ENCODE measurements at places on chromosomes 12 and 14. TPM values are rescaled to one million over a fixed set of nuclear protein-coding genes. Genes with fewer than 3 reads are reported as not detected.

Gene SMCO3
- total RNA-seq = not detected

Gene SMCO2
- not detected for total RNA-seq

Gene MYO1H
- not detected for total RNA-seq

Gene TDRD9
- total RNA-seq = 1.1 TPM

Gene SRSF5
- total RNA-seq = 1,597 TPM

Gene MGST1
- total RNA-seq = not detected

Gene KRT5
- total RNA-seq = not detected

Gene RNASE9
- total RNA-seq = not detected

Gene CHGA
- total RNA-seq = not detected

Gene RHEBL1
- total RNA-seq = 4.7 TPM

Gene GARIN6
- total RNA-seq = not detected

Gene USP44
- total RNA-seq = 2.2 TPM

Gene GPR84
- not detected for total RNA-seq

Gene KRT6B
- total RNA-seq = not detected

Gene EAPP
- 91.0 TPM for total RNA-seq

Gene SERPINA12
- not detected for total RNA-seq

Gene FCF1
- total RNA-seq = 34.0 TPM

Gene NFATC4
- total RNA-seq = not detected

Gene C12orf54
- total RNA-seq = not detected

Gene RTL1
- not detected for total RNA-seq

Gene PLA2G1B
- not detected for total RNA-seq

Gene LRRK2
- total RNA-seq = 0.33 TPM

Gene MGAT2
- 24.0 TPM for total RNA-seq

Gene TCL1B
- total RNA-seq = not detected

Gene SERPINA5
- not detected for total RNA-seq

Gene PELI2
- total RNA-seq = 13.3 TPM

Gene PDE3A
- not detected for total RNA-seq

Gene ARID2
- 47.9 TPM for total RNA-seq

Gene HOXC6
- total RNA-seq = not detected

Gene TAC3
- total RNA-seq = not detected

Gene KCNJ8
- total RNA-seq = not detected

Gene CIROP
- total RNA-seq = not detected

Gene SLC38A4
- not detected for total RNA-seq

Gene ELK3
- 11.6 TPM for total RNA-seq

Gene KRT85
- not detected for total RNA-seq

Gene CELA1
- total RNA-seq = not detected

Gene ZNF891
- 5.2 TPM for total RNA-seq

Gene GRIP1
- 0.73 TPM for total RNA-seq

Gene OASL
- 36.5 TPM for total RNA-seq

Gene ART4
- total RNA-seq = not detected

Gene ACVRL1
- not detected for total RNA-seq

Gene AMN
- 4.3 TPM for total RNA-seq

Gene PRPF39
- 64.7 TPM for total RNA-seq

Gene OR6C6
- not detected for total RNA-seq

Gene MEG3
- not detected for total RNA-seq
